Stimulated activated CD4-positive, alpha-beta T cell treated with anti-CD3 and anti-CD28 coated beads, Interleukin-12 subunit alpha, Interleukin-12 subunit beta, amount 100 ng/mL, for 48 hours (primary cell): ENCODE measurements at places on chromosomes 11 and 22.

DNA sequence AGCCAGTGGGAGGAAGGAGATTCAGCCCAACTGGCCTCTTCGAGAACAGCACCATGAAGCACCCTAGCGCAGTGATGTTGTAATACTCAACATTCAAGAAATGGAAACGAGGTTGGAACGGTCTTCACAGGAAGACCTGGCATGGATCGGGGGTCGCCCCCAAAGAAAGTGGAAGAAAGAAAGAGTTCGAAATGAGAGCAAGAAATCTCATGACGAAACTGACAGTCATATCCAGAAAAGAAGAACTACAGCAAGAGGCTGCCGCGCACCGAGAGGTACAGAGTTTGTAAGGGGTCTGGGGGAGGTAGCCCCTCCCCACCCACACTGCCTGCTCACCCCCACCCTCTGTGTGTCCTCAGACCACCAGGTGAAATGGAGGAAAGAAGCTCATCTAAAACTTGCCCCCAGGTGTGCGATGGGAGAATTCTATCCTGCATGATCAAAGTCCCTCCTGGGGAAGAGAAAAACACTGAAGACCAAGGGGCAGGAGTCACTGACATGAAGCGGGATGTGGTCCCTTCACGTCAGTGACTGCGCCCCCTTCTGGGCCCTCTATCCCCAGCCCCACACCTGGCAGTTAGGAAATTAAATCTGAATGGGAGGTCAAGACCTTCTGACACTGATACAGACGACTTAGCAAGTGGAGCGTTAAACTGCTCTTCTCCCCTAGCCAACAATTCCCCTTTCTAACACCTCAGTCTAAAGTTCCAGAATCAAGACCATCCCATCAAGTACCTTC, 52.9 kb upstream of the SPATA19 start:
- DNase-seq: no peak

GRCh38 chr11:61004761-61005181, 33.3 kb downstream of the CD6 start:
- no peak for DNase-seq

- DNase-seq: no peak
Measured at GRCh38 chr11:74953451-74953850, 4.4 kb downstream of the SPCS2 start.

DNA sequence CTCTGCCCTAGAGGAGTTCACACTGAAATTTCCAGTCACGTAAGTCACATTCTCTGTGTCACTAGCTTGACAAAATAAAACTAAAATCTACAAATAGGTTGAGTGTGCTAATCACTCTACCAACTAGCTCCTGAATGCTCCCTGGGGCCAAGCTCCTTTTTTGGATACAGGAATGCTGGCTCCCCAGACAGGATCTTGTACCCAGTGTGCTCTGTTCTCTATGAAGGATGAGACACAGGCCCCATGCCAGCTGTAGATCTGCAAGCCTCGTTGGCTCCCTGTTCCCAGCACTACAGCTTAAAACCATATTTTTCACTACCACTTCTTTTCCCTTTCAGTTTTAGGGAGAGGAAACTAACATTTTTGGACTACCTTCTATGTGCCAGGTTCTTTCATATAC, 3.7 kb upstream of the IPO7 start:
- no peak for DNase-seq

DNA sequence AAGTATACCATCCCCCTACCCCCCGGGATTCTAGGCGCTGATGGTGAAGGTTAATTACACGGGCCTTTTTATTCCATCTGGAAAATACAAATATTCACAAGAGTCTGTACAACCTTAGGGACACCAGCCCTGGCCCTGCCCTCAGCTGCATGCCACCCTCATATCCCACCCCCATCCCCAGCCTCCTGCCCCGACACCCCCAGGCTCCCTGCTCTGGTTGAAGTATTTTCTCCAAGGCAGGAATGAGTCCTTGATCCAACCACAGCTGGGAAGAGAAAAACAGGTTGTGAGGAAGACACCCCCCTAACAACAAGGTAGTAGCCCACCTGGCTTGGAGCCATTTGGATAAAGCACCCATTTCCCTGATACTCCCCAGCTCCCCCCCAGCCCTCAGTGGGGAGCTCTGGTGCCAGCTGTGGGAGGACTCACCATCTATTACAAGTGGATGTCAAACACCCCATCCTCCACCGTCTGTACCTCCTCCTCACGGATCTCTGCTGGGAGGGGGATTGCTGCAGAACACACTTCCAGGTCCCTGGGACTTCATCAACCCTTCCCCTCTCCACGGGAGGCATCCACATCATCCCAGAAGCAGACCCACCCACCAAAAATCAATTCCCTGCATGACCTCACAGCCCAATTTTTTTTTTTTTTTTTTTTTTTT, 4.0 kb upstream of the NRXN2 start:
- DNase-seq: no peak

- DNase-seq: no peak
Measured at GRCh38 chr22:41364955-41365354, 16.8 kb upstream of the TEF start.
